CD14-positive monocyte (primary cell): ENCODE measurements at places on chromosomes 13 and 19. TPM values are rescaled to one million over a fixed set of nuclear protein-coding genes. Genes with fewer than 3 reads are reported as not detected.

DNA sequence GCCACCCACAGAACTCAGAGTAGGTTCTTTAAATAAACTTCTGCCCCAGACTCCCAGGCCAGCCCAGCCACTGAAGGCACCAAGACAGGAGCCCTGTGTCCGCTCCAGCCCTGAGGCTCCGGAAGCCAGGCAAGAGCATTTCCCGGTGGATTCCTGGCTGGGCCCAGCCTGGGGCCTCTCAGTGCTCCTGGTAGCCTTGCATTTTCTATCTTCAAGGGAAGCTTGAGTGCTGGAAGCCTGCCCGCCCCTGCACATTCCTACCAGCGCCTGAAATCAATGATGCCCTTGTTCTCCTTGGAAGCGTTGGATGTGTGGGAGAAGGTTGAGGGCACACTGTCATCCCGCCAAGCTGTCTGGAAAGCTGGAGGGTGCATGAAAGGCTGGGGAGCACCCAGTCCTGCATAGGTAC is 70.3 kb downstream of the ALOX5AP start:
- DNase-seq, result no peak

DNA sequence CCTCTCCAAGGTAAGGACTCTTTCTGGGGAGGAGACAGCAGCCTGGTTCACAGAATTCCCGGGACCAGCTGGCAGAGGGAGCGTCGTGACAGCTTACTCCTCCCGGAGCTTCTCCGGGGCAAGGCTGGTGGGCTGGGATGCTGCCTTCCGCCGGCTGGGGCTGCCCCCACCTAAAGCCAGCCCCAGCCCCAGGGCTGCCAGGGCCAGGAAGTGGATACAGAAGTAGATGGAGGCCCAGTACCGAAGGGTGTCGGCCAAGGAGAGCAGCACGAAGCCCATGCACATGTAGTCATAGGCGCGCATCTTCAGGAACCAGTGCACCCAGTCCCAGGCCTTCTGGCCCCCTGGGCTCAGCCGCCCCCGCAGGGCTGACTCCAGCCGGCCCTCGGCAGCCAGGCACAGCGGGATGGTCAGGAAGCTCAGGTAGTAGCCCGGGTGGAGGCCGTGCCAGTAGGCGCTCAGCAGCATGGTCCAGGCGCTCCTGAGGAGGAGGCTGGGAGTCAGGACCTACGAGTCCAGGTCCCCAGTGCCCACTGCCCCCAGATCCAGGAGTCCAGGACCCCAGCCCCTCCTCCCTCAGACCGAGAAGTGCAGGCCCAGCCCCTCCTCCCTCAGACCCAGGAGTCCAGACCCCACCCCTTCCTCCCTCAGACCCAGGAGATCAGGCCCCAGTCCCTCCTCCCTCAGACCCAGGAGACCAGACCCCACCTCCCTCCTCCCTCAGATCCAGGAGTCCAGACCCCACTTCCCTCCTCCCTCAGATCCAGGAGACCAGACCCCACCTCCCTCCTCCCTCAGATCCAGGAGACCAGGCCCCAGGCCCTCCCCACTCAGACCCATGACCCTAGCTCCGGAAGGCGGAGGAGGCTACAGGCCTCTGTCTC is 1.2 kb upstream of the TMC4 start:
- no peak for DNase-seq

DNA sequence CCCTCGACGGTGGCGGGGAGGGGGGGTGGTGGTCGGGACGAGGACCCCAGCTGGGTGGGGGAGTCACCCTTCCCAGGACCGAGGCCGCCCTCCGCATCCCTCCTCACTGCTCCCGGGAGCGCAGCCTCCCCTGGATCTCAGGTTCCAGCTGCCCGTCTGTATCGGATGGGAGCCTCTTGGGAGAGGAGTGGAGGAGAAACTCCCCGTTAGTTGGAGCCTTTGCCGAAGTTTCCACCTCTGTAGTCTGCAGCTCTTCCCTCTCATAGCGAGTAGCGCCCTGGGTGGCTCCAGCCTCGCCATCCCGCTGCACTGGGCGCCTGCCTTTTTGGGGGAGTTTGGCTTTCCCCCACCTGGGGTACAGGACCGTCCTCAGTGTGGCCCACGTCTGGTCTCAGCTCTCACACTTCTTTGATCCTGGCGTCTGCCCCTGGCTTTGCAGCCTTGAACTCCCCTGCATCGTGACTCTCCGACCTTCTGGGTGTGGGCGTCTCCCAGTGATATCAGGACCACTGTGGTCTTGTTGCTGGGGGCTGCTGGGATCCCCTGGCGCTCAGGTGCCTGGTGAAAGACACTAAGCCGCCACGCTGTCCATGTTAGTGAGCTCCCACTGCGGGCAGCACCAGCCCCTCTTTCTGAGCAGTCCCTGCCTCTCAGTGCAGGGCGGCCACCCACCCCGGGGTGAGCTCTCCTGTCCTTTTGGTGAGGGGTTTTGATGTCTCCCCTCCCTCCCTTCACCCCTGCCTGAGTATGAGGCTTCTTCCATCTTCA is 1.1 kb downstream of the CNOT3 start:
- DNase-seq, result peak; percentile 18

GRCh38 chr19:10292206-10292788 is 2.5 kb downstream of the ICAM5 start:
- peak; percentile 77 for DNase-seq

The PTPRH gene
- polyA plus RNA-seq, result not detected

The CLC gene
- polyA plus RNA-seq, result not detected in 2 replicates

The SLC17A7 gene
- 0.04 TPM in 1 of 2 replicates, not detected in the other for polyA plus RNA-seq

The IRS2 gene
- polyA plus RNA-seq, result 27.1 and 30.7 TPM in 2 replicates
